ENCODE measurements at places on chromosomes 3 and 15.

- DNase-seq: no peak
Measured at GRCh38 chr3:184937611-184938010, 125.6 kb downstream of the VPS8 start.

GRCh38 chr3:33063651-33064051, 33.3 kb downstream of the GLB1 start:
- DNase-seq: peak; percentile 10

DNA sequence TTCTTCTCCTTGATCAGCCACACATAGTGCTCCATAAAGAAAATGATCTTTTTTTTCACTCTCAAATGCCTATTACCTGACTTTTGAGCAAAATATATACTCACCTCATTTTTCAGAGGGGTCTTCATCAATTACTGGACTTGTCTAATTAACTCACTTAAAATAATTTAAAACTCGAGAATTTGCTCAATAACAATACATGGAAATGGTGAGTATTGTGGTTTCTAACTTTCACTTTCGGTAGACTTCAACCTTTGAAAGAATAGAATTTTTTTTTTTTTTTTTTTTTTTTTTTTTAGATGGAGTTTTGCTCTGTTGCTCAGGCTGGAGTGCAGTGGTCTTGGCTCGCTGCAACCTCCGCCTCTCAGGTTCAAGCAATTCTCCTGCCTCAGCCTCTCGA, 17.7 kb upstream of the EPHB1 start:
- DNase-seq: no peak

- DNase-seq: no peak
Measured at GRCh38 chr15:85547386-85547785, 167.0 kb downstream of the AKAP13 start.

DNA sequence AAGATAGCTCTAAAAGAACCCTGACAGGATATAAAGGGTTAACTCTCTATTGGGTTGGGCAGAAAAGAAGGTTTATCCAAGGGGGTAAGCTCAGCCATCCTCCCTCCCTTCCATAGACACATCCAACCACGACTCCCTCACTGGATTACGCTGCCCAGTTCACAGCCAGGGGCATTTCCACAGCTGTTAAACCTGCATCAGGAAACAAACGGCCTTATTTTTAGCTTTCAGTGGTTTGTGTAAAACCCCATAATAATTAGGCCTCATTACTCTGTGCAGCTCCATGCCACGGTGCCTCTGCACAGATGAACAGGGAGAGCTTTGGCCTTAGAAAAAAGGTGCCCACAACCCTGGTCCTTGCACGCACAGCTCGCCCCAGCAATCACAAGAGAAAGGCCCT, 110.6 kb downstream of the GABRB3 start:
- DNase-seq: no peak

GRCh38 chr3:188861842-188862744, 309.7 kb upstream of the TPRG1 start:
- no peak for DNase-seq

DNA sequence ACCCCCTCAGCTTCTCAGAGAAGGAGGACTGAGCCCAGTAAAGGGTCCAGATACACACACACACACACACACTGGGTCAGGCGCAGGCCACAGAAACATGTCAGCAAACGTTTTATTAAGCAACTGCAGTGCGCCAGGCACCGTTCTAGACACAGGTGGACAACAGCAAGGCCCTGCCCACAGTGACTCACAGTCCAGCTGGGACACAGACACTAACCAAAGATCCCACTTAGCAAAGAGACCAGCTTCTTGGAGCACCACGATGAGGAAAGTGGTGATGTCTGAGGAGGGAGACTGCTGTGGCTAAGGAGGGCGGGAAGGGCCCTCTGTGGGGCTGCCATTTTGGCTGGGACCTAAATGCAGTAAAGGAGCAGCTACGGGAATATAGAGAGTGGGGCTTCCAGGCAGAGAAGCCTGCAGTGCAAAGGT, 2.8 kb upstream of the VILL start:
- DNase-seq: no peak

- no peak for DNase-seq
Measured at GRCh38 chr3:84082726-84083125, 876.1 kb upstream of the CADM2 start.

DNA sequence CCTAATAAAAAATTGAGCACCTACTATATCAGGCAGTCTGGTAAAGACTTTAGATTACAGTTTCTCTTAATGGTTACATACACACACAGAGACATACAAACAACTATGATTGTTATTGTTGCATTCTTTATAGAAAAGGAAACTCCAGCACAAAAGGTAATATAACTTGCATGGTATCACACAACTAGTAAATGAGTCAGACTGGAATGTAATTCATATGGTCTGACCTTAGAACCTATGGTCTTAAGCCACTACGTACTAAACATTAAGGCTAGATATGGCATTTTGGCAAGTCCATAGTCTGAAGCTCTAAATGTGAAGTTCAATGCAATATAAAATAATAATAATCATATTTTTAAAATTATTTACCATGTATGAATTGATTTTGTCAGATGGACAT, 380.6 kb downstream of the LSAMP start:
- no peak for DNase-seq

DNA sequence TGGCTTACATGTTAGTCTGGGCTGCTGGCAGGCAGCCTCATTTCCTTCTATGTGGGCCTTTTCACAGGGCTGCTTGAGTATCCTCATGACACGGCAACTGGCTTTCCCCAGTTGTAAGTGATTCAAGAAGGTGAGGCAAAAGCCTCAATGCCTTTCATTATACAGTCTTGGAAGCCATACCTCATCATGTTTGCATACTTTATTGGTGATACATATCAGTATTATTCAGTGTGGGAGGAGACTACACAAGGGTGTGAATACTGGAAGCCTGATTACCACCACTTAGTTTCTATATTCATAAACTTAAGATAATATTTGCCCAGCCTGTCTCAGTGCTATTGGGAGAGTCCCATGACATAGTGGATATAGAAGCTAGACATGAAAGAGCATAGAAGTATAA, 346.8 kb downstream of the SOX2 start:
- no peak for DNase-seq

- no peak for DNase-seq
Measured at GRCh38 chr3:51751287-51751686, 27.8 kb downstream of the IQCF6 start.

DNA sequence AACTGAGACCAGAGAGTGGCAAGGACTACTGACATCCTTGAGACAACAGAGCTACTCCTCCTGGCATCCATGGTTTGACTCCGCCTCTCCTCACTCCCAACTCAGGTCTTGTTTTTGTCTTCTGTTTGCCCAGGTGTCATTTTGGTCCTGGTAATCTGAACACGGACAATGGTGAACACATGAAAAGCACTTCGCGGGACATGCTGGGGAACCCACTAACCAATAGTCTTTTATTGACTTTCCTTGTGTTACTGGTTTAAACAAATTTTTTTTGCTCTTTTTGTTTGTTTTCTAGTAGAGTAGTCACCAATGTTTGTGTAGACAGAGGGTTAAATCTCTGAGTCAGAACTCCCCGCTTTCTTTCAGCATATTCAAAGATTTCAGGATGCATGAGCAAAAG, 38.4 kb downstream of the LARP6 start:
- DNase-seq: no peak

DNA sequence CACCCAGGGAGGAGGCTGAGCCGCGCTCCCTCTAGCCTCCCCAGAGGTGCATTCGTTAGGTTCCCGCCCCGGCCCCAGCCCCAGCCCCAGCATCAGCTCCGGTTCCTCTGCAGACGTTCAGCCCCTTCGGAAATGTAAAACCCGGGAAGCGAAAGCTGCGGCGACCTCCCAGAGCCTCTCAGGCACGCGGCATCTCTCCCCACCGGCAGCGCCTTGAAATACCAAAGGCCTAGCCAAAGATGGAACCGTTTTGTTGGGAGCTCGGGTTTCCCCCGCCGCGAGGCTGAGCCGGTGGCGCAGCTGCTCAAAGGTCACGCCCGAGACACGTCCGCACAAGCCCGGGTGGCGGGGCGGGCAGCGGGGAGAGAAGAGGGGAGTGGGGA, 77.8 kb upstream of the HES1 start:
- no peak for DNase-seq

DNA sequence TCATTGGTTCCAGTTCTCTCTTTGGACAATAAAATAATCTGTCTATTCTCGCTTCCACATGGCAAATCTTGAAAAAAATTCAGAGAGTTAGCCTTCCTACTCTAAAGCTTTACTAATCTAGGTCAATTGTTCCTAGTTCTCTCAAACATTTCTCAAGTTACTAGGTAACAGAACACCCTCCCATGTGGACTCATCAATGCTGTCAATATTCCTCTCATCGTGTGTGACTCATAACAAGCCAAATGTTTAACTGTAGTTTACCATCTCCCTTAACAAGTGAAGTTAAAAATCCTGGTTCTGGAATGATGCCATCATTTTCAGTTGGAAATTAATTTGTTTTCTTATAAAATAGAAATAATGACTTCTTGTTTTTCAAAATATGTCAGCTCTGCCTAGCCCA, 438.6 kb downstream of the ROBO1 start:
- no peak for DNase-seq

GRCh38 chr3:159234306-159234705, 432.5 kb downstream of the MFSD1 start:
- DNase-seq: no peak

DNA sequence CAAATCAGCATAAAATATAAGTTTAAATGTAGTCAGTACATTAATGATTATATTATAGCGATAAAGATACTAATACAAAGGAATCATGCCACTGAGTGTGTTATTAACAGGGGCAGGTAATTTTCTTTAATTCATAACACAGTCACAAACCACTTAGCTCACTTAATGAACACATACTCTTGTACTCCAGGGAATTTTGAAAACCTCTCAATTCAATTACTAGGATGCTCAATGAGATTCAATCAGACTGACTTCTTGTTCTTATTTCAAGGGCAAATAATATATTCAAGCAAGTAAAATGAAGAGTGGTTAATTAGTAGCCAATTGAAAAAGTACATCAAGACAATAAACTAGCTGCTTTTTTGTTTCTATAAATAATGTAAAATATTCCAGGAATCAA, 5.8 kb upstream of the SUCNR1 start:
- no peak for DNase-seq

GRCh38 chr3:156299569-156299968, 179.2 kb downstream of the KCNAB1 start:
- no peak for DNase-seq

GRCh38 chr3:169218314-169218983, 445.1 kb downstream of the MECOM start:
- no peak for DNase-seq

DNA sequence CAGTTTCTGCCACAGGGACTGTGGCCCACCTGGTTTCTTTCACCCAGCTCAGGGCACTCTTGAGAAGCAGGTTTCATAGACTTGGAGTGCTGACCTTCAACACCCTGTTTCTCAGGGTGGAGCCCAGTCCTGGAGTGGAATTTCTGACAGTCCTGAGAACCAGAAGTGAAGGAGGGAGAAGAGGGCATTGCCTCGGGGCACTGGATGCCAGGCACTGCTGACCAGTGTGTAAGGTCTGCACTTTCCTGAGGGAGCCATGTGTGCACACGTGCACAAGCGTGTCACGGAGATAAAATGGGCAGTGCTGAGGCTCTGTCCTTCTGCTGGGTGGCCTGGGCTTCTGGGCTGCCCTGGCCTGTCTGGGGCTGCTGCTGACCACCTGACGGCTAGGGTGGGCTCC, 118.5 kb downstream of the SEC22A start:
- DNase-seq: no peak

DNA sequence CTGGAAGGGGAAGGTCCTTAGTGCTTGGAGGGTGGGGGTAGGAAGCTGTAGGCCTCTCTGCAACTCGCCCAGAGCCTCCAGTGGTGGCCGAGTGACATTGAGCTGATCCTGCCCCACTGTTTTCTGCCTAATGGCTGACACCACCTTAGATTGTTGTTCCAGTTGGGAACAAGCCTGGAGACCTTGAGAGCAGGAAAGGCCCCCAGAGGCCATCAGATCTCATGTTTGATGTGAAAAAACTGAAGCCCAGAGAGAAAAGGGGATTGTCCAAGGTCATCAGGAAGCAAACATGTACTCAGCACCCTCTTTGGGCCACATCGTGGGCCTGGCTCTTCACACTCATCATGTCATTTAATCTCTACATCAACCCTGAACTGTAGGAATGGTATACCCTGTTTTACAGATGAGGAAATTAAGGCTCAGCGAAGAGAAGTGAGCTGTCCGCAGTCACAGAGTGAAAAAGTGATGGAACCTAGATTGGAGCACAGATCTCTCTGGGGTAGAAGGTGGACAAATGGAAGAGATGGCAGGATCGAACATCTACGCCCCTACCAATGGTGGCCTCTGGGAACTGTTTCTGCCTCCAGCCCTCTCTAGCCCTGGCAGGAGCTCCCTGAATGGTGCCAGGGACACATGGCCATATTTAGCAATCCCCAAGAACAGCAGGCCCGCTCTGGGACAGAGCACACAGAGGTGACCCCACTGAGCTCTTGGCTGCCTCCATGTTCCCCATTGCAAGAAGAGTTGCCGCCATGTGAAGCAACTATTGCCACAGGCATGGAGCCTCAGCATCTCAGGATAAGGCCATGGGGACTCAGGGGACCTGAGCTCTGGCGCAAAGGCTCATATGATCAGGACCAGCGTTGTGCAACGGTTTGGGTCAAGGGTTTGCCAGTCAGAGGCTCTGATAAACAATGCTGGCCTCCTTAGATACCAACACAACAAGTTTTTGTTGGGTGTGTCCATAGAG, 31.6 kb upstream of the TSEN2 start:
- DNase-seq: no peak

- no peak for DNase-seq
Measured at GRCh38 chr15:40043927-40044716, 5.1 kb upstream of the SRP14 start.

- no peak for DNase-seq
Measured at GRCh38 chr3:73924048-73924447, 299.3 kb upstream of the PDZRN3 start.

GRCh38 chr3:133896002-133896761, 500 bp upstream of the RAB6B start:
- no peak for DNase-seq

DNA sequence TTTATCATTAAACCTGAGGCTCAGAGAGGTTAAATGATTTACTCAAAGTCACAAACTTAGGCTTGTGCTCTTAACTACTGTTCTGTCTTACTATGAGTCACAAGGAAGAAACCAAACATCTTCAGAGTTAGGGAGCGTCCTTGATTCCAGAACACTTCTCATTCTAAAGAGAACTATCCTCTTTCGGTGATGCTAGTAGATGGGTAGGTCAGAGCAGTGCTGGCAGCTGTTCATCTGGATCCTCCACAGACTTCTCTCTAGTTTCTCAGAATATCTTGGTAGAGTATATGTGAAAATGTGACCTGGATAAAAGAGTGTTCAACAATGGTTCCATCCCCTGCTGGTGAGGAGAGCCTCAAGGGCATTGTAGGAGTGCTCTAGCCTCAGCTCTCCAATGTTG, 3.3 kb downstream of the ARL6IP5 start:
- DNase-seq: no peak

All from activated CD4-positive, CD25-positive, alpha-beta regulatory T cell (primary cell).